HS-27A (cell line): ENCODE measurements at places on chromosomes 1 and 21.
A peak's percentile ranks its signal among the peaks of the same experiment; 100 is the strongest.

DNA sequence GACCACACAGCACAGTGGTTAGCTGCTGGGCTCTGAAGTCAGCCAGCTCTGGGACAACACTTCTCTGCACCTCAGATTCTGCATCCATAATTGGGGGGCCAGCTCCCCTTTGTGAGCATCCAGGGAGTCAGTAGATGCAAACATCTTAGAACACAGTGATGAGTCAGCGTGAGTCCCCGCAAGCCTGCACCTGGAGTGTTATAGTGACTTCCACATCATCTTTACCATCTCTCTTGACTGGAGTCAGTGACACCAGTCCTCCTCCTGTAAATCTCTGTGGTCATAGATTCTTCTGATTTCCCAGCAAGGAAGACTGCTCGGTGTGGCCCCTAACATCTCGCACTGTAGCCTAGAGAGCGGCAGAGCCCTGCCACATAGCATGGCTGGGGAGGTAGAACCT is 13.9 kb upstream of the EDN2 start:
- no peak for DNase-seq

- no peak for DNase-seq
Measured at GRCh38 chr1:246921481-246921880, 10.3 kb downstream of the AHCTF1 start.

- no peak for DNase-seq
Measured at GRCh38 chr1:79042539-79042938, 36.0 kb upstream of the ADGRL4 start.

- DNase-seq, result no peak
Measured at GRCh38 chr1:40973912-40974311, 5.6 kb upstream of the CTPS1 start.

DNA sequence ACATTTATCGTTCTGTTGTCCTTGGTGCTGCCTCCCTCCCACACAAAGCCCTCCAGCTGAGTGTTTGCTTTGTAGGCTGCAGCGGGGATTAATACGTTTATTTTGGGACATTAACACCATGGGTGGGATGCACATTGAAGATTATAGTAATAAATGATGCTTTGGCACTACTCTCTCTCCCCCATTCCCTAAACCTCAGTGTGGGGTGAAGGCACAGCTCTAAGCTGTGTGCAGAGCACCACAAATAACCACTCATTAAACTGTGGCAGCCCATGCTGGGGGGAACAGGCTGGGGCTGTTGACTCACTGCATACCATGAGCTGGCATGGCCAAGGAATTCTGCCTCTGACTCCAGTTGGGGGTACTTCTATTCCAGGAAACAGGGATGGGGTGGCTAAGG is 7.7 kb downstream of the PCP4L1 start:
- peak; percentile 9 for DNase-seq

GRCh38 chr1:24502709-24503058 is at the start of gene RCAN3:
TSS of gene RCAN3 (plus strand) at chr1:24502836. CDS start at chr1:24514373, 11,537 bp downstream.
- peak; percentile 50 for DNase-seq

GRCh38 chr1:186792870-186793581 is 35.7 kb upstream of the PLA2G4A start:
- DNase-seq, result no peak

DNA sequence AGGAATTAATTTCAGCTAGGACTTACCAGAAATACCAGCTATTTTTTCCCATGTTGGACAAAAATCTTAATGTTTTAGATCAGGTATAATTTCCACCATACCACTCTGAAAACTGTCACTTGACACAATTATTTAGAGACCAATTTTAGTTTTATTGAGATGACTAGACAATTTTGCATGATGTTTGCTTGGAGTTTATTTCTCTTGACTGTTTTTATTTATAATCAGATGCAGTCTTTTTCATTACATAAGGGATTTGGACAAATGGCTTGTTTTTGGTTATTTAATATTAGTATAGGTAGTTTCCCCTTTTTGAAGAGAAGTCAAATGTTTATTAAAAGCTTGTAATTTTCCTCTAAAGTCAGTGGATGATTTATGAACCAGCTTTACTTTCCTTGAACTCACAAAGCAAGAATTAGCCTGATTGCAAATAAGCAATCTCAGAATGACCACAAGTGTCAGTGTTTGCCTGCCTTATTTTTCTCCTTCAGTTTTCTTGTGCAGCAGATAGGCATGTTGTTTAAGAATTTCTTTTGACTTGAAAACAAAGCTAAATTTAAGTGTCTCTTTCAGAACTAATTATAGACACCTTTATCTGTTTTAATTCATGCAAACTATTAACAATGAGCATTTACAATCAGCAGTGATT is 3.8 kb upstream of the B3GALT2 start:
- no peak for DNase-seq

GRCh38 chr21:32147041-32147440 is 131.8 kb downstream of the MIS18A start:
- no peak for DNase-seq

DNA sequence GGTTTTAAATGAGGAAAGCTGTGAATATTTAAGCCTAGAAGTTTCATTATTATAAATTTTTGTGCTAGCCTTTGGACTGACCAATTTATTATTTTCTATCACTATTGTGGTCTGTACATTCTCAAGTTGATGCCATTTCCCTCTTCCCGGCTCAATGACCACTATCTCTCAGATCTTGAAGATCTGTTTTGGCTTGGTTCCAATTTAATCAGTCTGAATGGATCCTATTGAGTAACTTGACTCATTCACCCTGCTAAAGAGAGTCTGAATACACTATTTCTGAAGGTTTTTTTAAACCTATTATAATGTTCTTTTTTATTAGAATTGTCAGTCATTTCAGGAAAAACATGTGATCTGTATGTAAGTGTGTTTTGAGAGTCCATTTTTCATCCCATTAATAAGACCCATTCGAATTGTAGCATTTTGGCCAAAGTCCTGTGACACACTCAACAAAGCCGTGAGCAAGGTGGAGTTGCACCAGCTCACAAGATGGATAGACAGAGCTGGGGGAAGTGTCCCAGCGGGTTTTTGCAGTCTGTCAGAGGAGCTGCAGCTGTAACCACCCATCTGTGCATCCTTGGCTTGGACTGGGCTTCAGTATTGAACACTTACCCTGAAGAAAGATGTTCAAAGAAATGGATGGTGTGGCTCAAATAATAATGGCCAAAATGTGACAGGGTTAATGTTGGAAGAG is 145.6 kb downstream of the NFIA start:
- DNase-seq, result no peak

DNA sequence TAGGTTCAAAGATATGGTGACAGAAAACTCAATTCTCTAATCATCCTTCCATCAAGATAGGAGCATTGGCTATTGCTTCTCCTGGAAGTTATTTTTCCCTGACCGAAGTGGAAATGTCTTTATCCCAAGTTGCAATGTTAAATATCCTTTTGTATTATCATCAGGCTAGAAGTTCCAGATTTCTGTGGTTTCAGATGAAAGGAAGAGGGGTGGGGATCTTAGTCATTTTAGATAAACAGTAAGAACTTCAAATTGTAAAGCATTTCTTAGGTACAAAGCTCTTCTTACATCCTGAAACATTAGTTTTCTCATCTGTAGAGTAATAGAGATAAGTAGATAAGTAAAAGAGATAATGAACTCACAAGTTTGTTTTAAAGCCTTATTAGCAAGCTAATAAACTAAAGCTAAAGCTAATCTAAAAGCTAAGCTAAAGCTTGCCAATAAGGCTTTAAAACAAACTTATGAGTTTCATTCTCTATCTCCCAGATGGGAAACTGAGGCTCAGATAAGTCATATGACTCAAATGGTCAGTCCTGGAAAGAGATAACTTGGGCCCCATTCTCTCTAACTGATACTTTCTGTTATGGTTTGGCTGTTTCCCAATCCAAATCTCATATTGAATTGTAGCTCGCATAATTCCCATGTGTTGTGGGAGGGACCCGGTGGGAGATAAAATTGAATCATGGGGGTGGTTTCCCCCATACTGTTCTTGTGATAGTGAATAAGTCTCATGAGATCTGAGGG is 99.2 kb upstream of the KCNK2 start:
- no peak for DNase-seq

GRCh38 chr1:66396212-66396890 is 137.6 kb upstream of the SGIP1 start:
- DNase-seq, result no peak

GRCh38 chr1:52970149-52970548 is 43.1 kb downstream of the SCP2 start:
- no peak for DNase-seq

DNA sequence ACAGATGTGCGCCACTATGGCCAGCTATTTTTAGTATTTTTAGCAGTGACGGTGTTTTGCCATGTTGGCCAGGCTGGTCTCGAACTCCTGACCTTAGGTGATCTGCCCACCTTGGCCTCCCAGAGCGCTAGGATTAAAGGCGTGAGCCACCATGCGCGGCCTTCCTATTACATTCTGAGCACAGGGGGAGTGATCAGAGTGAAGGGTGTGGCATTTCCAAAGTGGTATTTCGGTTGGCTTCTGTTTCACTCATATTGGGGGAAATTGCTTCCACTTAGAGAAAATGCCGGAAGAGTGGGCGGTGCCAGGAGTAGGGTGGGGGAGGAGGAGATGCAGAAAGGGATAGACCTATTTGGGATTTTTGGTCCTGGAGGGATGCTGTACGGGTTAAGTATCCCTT is 4.3 kb downstream of the PIK3CD start:
- no peak for DNase-seq

DNA sequence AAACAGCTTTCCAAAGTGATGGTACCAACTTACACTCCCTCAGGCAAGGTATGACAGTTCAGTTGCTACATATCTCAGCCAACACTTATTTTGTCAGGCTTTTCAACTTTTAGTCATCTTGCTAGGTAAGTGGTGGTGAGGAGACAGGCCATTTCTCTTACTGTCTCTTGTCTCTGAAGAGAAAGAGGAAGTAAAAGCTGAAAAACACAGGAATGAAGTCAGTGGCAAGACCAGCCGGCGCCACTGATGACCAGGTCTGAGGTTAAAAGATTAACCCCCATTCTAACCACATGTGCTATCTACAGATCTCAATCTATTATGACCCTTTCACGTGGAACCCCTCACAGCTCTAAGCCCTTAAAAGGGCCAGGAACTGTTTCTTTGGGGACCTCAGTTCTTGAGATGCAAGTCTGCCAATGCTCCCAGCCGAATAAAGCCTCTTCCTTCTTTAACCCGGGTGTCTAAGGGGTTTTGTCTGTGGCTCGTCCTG is 4.2 kb downstream of the ADCY10 start:
- DNase-seq, result no peak

DNA sequence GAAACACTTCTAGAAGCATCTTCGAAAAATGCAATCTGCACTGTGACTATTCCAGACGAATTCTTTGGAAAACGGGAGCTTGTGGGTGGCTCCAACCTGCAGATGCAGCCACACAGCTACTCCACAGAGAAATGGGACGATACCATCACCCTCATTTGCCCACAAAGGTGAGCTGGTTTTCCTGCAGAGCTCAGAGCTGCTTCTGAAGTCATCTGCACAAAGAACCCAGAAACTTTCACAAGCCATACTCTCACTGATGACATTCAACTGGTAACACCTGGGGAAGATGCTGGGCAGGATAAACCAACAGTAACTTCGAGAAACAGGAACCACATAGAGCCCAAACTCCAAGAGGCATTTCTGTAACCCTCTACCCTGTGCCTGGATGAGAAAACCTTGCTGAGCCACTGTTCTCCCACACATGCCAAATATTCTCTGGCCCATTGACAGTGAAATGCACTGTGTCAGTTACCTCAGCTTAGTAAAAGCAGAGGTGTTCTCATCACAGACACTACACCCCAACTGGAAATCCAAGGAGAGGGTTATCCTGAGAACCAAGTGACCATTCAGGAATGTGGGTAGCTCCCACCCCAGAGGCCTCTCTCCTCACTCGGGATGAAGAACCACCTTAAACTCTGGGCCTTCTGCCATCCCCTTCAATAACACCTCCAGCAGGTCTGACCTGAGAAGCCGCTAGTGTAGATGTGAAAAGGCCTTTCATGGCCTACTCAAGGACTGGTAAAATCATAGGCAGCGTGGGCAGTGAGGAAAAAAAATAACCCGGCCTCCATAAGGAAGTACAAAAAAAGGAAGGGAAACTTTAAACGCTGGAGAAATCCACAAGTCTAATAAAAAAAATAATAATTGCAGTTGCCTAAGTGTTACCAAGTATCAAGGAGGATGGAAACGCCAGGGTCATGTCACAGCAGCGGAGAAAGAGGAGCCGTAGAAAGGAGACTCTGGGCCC is 56.7 kb downstream of the HSF2BP start:
- no peak for DNase-seq

GRCh38 chr21:37071561-37072273 is 1.2 kb downstream of the PIGP start:
- no peak for DNase-seq
